ENCODE measurements at places on chromosomes 4 and X.

- DNase-seq, result no peak
These were observed 54.3 kb upstream of the PUDP start for GRCh38 chrX:7202206-7202605.

DNA sequence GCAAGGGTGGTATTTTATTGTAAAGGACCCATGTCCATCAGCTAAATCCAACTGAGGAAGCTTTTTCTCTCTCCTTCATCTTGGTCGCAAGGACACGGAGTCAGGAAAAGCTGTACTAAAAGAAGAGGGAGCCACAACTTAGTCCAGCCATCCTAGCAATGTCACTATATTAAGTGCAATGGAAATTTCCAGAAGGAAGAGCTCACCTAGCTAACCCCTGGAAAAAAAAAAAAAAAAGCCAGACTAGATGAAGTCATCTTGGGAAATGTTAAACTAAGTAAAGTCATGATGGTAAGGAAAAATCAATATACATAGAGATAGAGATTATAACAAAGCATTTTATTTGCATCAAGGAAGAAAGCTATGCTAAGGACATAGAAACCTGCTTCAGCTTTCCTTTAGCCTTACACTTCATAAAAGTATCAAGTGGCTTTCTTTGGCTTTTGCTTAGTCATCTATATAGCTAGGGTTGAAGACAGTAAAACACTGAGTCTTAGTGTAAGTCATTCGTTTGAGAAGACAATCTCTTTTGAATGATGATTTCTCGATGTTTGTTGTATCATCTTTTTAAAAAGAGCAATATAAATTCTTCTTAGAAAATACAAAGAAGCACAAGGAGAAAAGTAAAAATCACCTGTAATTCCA, 18.6 kb upstream of the CA5B start:
- DNase-seq, result no peak

DNA sequence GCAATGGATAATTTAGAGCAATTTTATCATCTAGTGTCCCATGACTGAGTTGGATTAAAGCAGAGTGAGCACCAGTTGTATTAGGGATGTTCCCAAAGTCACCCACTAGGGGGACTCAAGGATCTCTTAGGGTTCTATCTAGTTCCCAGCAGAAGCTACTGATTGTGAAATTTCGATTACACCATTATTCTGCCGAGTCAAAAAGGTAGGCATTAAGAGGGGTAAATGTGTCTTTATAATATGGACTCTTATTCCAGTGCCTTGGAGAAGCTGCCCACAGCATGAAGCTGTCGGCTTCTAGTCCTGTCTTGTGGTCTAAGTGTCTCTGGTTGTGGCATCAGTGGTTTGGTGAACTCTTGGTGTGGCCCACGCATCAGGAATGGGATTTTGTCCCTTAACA, 53.3 kb downstream of the RGS12 start:
- peak; percentile 48 for DNase-seq

DNA sequence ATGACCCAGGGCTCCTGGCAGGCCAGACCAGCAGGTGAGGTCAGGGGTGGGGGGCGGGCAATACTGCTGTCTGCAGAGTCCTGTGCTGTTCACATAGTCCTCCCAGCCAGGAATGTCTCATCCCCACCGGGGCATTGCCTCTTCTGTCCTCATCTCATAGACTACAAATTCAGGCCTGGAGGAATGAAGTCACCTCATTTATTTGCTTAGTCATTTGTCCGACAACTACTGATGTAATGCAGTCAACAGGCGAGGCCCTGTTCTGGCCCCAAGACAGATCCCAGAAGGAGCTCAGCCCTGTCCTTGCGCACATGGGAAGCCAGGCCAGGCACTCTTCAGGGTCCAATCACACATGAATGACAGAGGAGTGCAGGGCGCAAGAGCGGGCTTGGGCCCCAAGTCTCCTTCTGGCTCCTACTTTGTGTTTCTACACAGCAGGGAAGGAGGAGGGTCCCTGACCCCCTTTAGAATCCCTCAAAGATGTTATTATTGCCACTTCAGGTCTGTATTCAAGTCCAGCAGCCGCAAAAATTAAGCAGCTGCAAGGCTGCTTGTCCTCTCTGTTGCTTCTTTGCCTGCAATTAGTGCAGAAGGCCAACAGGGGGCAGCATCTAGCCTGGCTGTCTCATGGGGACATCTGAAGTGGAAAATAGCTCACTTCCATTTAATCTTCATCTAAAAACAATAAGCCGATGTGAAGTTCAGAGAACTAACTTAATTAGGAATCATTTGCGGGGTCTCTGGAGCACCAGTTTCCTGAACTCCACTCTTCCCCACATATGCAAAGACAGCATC, 15.2 kb upstream of the HMX1 start:
- no peak for DNase-seq

GRCh38 chr4:32477518-32477917, 1757.3 kb downstream of the PCDH7 start:
- no peak for DNase-seq

- peak; percentile 74 for DNase-seq
These were observed 5.8 kb downstream of the SRPX start for GRCh38 chrX:38214551-38215531.

GRCh38 chr4:102256321-102256720, 89.0 kb downstream of the SLC39A8 start:
- DNase-seq, result no peak

GRCh38 chr4:82501154-82501442, 60.7 kb downstream of the TMEM150C start:
- DNase-seq, result no peak

DNA sequence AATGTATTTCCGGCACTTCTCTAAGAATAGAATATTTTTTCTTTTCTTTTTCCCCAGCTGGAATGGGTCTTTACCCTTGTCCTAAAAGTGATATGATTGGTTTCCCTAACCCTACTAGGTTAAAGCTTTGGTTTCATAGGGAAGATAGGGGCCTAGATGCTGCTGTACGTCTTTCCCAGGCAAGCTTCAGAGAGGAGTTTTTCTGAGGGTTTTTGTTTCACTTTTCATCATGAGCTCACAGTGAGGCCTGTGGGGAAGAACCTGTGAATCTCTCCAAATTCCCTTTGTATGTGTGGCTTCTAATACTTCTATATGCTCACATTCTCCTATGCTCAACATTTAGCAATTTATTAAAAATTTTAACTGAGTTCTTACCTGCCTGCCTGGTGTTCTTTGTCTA, 320.0 kb upstream of the PCDH18 start:
- no peak for DNase-seq

GRCh38 chr4:18684932-18685331, 663.4 kb upstream of the LCORL start:
- DNase-seq, result no peak

DNA sequence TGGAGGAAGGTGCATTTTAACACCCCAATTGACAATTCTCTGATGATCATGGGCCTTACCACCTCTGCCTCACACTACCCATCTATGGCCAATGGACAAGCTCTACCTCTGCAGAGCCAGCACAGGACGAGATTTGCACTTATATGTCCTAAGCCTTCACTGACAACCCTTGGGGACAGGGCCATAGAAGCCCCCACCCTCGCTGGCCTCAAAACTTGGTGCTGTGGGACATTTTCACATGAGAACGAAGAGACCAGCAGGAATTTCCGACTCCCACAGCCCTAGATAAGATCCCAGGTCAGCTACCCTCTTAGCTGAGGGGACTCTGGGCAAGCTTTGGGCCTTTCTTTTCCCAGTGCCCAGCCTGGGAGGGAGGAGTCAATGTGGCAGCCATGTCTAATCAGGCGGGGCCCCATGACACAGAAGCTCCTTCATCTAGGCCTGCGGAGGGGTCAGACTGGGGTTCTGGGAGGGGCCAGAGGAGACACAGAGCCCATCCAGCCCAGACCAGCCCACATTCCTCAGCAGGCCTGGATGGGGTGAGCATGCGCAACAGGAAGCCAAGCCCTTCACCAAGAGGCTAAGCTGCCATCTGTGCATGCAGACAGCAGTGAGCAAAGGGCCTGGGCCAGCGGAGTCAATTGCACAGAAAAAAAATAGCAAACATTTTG, 12.1 kb downstream of the PJA1 start:
- DNase-seq, result no peak

DNA sequence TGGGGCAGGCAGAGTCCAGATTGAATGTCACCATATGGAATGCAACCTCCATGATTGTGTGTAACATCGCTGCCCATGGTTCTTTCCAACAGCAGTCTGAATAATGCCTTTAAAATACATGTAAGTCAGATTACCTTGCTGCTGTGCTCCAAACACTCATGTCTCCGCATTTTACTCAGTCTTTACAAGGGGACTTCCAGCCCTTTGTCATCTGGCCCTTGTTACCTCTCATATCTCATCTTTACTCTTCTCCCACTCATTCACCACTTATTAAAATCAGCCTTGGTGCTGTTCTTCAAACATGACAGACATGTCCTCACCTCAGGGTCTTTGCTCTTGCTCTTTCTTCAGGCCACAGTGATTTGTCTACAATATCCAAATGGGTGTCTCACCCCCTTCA, 200.4 kb upstream of the GYPA start:
- DNase-seq, result no peak

- no peak for DNase-seq
These were observed 34.4 kb downstream of the FAM13A start for GRCh38 chr4:89022426-89023128.

DNA sequence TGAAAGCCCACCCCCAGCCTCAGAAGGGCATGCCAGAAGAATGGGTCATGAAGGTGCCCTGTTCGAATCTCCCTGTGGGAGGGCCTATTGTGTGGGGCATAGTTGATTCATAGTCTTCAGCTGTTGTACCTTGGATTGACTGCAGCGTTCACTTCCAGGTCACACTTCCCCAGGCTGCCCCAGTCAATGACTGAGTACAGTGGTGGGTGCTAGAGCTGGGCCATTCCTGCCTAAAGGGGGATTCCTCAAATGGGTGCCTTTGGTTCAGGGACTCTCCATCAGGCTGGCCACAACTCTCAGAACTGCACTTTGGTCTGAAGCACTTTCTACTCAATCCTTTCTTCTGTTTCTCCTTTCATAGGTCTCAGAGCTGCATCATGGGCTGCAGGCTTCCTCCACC, 35.0 kb upstream of the RASGEF1B start:
- no peak for DNase-seq

- DNase-seq, result peak; percentile 36
These were observed 1.4 kb downstream of the AR start for GRCh38 chrX:67545036-67545821.

DNA sequence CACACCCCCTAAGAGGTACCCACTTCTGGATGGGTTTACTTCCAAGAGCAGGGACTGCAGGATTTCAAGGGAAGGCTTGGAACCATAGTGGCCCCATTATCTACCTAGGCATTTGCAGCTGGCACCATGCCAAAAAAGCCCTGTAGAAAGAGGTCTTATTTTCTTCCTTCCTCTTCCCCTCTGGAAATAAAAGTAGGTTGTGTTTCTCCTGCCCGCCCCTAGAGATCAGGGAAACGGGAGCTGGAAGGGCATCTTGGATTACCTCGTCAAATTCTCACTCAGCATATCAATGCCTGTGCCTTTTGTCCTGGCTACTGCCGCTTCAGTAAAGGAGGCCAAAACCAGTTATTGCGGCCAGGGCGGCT, 1.6 kb downstream of the SCD5 start:
- DNase-seq, result no peak

- no peak for DNase-seq
These were observed 86.3 kb upstream of the GABRA3 start for GRCh38 chrX:152537373-152537772.

GRCh38 chr4:96035727-96036126, 195.8 kb downstream of the PDHA2 start:
- no peak for DNase-seq

DNA sequence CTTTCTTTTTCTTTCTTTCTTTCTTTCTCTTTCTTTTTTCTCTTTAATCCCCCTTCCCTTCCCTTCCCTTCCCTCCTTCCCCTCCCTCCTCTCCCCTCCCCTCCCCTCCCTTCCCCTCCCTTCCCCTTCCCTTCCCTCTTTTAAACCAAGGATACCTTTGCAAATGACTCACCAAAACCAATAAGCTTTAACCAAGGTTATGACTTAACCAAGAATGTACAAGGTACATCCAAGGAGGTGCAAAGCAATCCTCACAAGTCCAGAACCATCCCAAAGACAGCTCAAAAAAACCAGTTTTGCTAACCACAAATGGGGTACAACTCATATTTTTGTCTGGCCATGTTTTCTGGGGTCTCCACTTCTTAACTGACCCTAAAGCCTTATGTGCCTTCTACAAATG, 174.7 kb upstream of the PPP1R2C start:
- no peak for DNase-seq

- DNase-seq, result no peak
These were observed 3.6 kb downstream of the TLR3 start for GRCh38 chr4:186072516-186072915.

DNA sequence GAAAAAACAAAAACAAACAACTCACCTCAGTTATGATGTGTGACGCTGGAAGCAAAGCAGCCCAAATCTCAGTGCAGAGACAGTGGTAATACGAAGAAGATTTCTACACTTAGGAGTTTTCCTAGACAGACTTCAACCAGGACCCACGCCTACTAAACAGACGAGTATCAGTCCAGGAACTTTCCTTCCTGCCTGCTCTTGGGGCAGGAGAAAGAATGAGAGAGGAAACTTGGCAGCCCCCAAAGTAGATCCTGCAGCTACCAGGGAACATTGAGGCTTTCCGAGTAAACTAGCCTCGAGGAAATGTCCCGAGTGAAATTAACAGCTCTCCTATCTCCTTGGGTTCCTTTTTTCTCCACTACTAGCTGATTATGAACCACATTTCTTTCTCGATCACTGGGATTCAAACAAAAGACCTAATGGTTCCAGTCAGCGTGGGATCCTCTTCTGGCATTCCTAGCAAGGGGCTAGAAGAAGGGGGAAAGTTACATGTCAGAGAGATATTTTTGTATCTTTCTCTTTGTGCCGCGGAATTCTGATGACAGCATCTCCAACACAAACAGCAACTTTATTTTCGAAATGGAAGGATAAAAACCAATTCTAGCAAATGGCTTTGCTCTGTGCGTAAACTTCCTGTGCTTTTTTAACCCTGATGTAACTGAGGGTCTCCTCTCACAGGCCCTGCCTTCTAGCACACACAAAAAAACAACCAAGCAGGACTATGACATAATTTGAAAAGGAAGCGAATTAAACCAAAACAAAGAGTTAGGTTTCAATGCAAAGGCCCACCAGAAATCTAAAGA, 53.2 kb downstream of the PPM1K start:
- DNase-seq, result no peak

DNA sequence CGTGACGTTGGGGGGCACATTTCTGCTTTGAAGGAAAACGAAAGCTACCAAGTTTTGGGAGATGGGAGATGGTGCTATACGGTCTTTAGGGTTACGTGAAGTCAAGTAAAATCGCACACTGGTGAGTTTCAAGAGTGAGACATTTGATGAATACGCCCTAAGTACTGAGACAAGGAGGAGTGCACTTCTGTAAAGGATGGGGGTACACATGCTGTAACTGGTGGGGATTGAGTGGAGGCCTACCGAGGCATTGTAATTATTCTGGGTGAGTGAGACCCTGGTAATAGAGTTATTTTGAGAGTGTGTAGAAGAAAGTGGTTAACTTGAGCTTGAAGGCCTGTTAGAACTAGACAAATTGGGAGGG, 536 bp downstream of the SH3BGRL start:
- DNase-seq, result no peak
